ENCODE measurements at places on chromosomes 3 and 15.

- DNase-seq: no peak
Measured at GRCh38 chr3:101730839-101731238, 6.4 kb downstream of the CEP97 start.

GRCh38 chr15:83449937-83450506, 2.9 kb downstream of the SH3GL3 start:
- no peak for DNase-seq

DNA sequence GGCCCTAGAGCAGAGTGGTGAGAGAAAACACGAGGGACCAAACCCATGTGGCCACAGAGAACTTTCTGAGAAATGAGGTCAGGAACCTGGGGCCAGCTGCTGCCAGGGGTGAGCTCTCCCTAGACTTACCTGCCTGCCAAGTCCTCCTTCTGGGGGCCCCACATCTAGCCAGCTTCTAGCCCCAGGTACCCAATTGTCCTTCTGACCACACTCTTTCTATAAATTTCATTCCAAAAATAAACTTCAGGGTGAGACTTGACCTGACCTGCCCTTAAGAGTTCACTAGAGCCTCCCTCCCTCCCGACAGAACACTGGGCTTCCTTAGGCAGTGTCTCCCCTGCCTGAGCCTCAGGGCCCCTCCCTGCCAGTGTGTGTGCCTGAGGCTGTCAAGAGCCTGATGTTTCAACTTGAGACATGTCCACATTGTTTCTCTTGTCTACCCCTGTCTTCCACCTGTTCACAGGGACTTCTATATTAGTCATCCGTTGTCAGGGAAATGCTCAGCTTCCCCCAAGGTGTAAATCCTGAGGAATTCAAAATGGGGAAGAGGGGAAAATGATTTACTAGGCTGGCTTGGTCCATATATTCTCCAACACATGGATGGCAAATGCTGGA, 312.8 kb upstream of the TLE3 start:
- no peak for DNase-seq

GRCh38 chr3:100227511-100227921, 33.3 kb upstream of the TBC1D23 start:
- no peak for DNase-seq

- DNase-seq: no peak
Measured at GRCh38 chr3:73465926-73466325, 158.8 kb downstream of the PDZRN3 start.
